ENCODE measurements at places on chromosomes 12 and 14.

DNA sequence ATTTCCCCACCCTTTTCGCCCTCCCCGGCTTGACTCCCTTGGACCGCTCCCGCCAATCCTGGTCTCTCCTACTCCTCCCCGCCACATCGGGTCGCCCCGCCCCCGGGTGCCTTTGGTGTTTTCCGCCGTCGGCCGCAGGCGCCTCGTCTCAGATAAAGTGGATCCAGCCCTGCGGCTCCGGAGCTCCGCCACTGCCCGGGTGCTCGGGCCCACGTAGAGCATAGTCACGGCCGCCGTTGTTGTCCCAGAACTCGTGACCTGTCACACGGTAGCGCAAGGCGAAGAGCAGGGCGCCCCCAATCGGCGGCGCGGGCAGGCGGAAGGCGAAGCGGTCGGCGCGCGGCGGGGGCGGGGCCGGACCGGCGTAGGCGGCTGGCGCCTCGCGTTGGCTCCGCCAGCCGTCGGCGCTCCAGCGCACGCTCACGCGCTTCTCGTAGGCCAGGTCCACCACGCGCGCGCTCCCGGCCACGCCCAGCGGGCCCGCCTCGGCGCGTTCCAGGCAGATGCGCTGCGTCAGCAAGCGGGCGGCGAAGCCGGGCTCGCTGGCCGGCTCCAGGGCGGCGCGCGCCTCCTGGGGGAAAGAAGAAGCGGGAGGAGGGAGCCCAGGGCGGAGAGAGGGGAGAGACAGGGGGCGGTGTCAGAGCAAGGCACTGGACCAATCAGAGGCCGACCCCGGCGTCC is 1.2 kb downstream of the PPP1R3E start:
- peak; percentile 100 for DNase-seq

DNA sequence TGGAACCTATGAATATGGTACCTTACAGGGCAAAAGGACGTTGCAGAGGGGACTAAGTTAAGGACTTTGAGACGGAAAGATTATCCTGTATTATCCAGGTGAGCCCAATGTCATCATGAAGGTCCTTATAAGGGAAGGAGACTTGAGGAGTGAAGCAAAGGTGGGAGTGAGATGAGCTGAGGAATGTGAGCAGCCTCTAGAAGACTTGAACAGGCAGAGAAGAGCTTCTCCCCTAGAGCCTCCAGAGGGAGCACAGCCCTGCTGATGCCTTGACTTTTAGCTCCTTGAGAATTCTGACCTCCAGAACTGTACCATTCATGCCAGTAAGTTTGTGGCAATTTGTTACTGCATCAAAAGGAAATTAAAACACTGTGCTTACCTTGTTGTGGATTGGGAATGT is 41.8 kb upstream of the DCD start:
- peak; percentile 11 for DNase-seq

DNA sequence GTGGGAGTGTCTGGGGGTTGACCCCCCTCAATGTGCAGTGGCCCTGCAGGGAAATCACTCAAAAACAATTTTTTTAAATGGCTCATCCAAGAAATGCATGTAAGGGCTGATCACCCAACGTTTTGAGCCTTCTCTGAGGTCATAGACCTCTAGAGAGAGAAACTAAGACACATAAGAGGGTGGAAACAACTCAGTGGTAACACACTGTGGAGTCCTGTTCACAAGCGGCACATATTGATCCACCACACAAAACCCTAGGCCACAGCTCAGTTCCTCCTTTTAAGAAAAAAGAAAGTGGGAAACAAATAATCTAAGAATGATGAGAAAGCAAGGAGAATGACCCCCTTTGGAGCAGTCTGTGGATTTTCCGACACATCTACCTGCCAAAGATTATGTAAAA is 83.0 kb upstream of the METAP2 start:
- no peak for DNase-seq

DNA sequence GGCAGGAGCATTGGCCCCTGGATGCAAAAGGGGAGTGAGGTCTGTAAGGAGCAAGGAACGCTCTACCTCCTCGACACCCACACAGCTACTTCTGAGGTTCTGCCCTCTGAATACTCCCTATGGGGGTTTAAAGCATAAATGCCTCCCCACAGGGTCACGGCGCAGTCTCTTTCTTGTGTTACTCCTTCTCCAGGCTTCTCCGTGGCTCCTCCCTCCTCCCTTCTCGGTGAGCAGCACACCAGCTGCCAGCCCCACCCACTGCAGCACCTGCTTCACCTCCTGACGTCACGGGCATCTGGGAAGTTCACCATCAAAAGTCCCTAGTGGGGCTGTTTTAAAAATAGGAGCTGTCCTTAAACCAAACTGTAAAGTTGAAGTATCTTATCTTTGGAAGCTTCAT is 67.3 kb downstream of the SPTB start:
- peak; percentile 48 for DNase-seq

DNA sequence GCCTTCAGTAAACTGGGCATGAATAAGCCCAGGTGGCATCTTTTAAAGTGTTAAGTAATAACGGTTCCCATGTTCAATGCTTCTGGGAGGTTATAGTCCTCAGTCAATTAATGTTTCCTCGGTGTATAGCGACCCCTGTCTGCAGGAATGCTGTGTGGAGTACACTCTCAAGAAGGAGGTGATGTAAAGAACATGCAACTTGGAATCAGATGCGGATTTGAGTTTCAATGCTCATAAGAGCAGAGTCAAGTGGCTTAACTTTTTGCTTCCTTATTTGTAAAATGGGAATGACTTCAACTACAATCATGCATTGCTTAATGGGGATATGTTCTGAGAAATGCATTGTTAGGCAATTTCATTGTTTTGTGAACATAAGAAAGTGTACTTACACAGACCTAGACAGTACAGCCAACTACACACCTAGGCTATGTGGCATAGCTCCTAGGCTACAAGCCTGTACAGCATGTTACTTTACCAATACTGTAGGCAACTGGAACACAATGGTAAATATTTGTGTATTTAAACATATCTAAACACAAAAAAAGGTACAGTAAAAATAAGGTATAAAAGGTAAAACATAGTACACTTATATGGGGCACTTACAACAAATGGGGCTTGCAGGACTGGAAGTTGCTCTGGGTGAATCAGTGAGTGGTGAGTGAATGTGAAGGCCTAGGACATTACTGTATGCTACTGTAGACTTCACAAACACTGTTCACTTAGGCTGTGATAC is 6.7 kb upstream of the MRPS35 start:
- DNase-seq = peak; percentile 89

DNA sequence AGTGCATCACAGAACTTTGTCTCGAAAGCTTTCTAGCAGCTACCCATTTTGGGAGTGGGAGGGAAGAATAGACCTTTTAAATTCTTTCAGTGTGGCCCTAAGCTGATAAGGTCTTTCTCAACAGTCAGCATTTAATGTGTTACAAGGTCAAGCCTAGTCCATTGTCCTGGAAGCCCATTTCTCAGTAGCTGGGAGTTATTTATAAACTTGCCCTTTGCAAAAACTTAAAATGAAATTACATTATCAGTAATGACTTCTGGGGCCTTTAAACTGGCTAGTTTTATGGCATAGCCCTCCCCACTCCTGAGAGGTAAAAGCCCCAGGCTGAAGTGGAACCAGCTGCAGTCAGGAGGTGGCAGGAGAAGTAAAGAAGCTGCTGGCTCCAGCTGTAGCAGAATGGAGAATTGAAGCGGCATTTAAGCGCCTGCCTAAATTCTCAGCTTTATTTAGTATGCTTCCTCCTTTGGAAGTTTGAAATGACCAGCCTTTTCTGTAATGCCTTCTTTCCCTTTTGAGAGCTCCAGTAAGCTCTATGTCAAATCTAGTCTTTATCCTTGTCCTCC is 12.4 kb downstream of the COPZ1 start:
- no peak for DNase-seq

- no peak for DNase-seq
Observed at GRCh38 chr14:56569174-56569573, 10.4 kb upstream of the TMEM260 start.

GRCh38 chr12:130960787-130961186 is 7.1 kb downstream of the ADGRD1 start:
- DNase-seq = no peak

GRCh38 chr12:68861890-68862289 is 53.9 kb downstream of the MDM2 start:
- no peak for DNase-seq

DNA sequence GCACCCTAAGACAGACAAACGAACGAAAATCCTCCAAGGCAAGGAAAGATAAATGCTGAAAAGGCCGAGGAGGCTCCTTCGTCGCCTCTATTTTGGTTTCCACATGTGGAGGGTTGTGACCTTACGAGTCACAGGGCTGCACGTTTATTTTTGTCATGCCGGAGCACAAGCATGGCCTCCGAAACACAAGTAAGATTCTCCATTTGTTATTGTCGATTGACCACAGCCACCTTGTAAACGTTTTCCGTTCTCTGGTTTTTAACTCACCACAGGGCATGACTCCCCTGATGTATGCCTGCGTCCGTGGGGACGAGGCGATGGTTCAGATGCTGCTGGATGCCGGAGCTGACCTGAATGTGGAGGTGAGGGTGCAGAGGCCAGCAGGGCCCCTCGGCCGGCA is 73.1 kb upstream of the PWP1 start:
- DNase-seq = no peak

DNA sequence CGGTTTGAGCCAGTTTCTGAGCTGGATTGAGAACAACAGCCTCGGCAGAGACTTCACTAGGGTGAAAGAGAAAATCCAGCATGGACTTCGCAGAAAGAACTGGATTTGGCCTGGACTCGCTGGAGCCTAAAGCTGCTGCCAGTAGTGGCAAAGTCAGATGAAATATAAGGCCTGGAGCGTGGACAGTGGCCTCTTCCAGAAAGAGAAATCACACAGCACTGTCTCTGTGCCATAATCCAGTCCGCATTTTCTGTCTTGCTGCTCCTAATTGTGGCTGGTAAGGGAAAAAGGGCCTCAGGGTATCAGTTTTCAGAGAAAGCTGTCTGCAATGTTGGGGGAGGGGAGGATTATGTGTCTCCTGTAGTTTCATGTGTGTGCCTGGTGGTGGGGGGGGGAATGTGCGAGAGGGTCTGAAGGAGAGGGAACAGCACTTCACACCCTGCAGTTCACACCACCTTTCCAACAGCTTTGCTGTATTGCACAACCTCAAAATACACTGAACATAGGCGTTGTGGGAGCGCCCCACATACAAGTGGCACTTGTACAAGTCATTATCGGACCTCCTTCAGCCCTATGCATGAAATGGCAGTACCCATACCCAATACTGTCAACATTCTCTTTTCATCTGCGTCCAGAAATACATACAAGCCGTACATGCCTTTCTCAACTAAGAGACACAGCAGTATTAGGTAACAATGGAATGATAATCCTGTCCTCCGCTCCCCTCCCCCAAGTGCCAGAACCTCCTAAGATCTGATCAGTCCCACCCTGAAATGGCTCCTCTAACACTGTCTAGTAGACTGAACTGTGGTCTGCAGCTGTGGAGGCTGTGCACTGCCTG is 107.5 kb upstream of the ATF7IP start:
- DNase-seq = peak; percentile 100

GRCh38 chr14:65531148-65531547 is 118.6 kb downstream of the FUT8 start:
- no peak for DNase-seq

DNA sequence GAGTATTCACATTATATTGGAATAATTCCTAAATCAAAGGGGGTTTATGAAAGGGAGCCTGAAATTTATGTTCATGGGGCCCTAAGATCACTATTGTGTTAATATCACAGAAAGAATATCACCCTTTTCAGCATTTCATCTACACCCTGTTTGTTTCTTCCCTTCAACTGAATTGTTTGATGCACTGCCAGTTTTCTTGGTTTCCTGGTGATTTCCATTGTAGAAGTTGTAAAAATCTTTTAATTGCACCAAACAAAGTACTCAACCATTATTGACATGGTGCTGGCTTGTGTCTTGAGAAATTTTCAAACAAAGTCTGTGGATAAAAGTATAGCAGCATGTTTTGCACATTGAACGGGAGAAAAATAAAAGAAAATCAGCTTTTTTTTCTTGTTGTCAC is 154.8 kb upstream of the PRKD1 start:
- no peak for DNase-seq

DNA sequence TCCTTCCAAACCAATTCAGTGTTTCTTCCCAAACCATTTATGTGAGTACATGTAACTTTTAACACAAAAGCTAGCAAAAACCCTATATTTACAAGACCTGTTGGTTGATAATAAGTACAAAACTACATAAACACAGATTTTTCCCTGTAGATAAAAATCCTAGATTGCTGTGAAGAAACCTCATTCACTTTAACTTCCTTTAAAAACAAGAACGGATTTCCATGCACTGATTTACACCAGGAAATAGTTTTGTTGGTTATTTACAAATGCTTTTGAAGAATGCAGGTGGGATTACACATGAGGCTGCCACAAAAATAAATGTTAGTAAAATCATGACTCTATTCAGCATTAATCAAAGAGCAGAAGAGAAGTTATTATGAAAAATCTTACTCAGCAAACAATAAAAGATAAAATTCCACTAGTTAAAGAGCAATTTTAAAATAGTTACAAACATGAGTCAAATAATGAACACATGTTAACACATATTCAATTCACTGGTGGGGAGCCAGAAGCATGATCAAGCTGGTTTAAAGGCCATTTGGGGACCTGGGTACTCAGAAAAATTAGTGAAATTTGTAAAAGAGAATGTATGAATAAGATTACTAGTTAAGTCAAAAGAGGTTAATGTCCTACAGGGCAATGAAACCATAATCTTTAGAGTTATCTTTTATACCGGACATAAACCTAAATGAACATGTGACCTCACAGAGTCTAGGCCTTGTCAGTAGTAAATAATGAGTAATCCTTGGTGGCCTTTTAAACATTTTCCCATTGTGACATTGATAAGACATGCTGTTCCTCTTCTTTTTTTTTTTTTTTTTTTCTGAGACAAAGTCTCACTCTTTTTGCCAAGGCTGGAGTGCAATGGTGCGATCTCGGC is 79.9 kb downstream of the PHLDA1 start:
- DNase-seq = no peak

DNA sequence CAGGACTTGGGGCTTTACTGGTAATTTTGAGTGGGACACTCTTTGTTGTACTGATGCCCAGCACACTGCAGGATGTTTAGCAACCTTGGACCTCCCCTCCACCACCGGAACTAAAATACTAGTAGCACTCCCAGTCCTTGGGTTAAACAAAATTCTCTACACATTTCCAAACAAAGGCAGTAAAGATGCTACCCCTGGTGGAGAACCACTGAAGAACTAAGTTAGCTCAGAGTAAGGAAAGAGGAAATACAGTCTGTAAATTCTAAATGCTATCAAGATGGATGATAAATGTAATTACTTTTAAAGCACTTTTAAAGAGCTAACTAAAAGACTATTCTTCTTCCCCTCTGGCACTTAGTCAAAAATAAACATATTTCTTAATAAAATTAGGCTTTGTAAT is 64.1 kb downstream of the LRP6 start:
- no peak for DNase-seq

- no peak for DNase-seq
Observed at GRCh38 chr12:83092129-83092528, 405.4 kb downstream of the TMTC2 start.

GRCh38 chr12:24668563-24668962 is 280.3 kb downstream of the BCAT1 start:
- no peak for DNase-seq

DNA sequence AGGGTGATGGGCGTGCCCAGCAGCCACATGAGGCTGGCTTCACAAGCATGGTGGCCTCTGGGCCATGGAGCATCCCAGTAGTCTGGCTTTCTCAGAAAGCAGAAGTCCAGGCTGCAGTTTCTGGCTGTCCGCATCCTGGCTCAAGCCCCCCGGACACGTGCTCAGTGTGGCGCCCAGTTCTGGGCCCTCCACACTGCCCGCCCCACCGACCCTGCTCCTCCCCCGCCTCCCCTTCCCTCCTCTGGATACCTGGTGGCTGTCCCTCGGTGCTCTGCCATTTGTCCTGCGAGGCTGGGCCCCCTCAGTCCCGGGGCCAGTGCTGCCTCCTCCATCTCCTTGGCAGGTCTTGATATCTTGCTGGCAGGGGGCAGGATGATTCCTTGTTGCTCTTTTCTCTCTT is 31.6 kb downstream of the LRCOL1 start:
- DNase-seq = no peak
